ENCODE measurements at places on chromosomes 12 and 14. TPM values are rescaled to one million over a fixed set of nuclear protein-coding genes. Genes with fewer than 3 reads are reported as not detected.

DNA sequence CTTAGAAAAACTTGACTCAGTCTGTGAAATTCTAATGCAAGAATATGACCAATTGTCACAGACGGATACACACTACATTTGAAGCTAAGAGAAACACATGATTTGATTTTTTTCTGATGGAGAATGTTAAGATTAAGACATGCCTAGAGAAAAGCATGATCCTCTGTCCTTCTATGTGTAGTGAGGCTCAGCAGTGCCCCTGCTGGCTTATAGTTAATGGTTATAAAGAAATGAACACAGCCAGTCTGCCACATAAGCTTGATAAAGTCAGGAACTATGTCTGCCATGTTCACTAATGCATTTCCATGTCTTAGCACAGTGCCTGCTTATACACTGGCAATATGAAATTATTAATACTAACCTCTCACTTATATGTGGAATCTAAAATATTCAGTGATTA lies 168.1 kb upstream of the DAAM1 start:
- peak; percentile 31 for DNase-seq

DNA sequence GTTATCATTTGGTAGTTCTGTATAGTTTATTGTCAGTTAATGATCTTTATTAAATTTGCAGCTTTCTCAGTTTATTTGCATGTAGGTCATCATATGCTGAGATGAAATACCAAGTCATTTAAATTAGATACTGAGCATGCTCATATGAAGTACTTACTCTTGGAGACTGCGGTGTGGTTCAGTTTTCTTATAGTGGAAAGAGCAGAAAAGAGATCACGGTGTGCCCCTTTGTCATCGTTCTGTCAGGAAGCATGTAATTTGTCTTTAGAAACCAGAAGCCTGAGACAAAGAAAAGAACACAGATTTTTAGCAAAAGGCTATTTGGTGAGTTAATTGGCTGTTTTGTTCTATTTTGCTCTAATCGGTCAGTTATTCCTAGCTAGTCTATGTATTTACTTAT lies 75.6 kb downstream of the PLEKHA5 start:
- DNase-seq, result no peak

Gene SDR9C7
- not detected for total RNA-seq

Gene VDR
- total RNA-seq, result 0.87 TPM

DNA sequence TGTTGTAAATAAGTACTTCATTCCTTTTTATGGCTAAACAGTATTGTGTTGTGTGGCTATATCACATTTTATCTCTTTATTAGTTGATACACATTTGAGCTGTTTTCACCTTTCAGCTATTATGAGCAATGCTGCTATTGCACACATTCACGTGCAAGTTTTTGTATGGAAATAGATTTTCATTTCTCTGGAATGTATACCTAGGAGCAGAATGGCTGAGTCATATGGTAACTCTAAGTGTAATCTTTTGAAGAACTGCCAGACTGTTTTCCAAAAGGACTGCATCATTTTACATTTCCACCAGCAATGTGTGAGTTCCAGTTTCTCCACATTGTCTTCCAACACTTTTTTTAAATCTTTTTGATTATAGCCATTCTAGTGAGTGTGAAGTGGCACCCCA lies 134.0 kb downstream of the SRGAP1 start:
- DNase-seq, result no peak

Gene DNAJC22
- not detected for total RNA-seq

DNA sequence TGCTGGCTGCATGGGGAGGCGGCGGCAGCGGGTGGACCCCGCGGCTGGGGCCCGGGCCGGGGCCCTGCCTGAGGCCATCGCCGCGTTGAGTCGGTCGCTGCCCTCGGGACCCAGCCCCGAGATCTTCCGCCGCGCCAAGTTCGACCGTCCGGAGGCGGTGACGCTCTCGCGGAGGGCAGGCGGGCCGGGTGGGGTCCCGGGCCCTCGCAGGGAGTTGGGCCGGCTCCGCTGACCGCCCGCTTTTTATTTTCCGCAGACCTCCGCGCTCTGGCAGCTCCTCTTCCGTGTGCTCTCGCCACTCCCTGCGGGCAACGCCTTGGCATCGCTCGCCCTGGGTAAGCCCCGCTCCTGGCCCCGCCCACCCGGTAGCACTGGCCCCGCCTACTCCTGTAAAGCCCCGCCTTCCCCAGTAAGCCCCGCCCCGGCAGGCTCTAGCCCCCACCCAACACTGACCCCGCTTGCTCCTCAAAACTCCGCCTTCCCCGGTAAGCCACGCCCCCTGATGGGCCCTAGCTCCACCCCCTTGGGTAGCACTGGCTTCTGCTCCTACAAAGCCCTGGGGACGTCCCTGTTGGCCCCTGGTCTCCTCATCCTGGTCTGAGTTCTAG lies 424 bp downstream of the TEDC1 start:
- DNase-seq, result no peak

GRCh38 chr12:52787324-52788191 lies 8.4 kb downstream of the KRT3 start:
- DNase-seq, result no peak

Gene NEUROD4
- not detected for total RNA-seq

Gene PRIMA1
- 29.8 TPM for total RNA-seq

DNA sequence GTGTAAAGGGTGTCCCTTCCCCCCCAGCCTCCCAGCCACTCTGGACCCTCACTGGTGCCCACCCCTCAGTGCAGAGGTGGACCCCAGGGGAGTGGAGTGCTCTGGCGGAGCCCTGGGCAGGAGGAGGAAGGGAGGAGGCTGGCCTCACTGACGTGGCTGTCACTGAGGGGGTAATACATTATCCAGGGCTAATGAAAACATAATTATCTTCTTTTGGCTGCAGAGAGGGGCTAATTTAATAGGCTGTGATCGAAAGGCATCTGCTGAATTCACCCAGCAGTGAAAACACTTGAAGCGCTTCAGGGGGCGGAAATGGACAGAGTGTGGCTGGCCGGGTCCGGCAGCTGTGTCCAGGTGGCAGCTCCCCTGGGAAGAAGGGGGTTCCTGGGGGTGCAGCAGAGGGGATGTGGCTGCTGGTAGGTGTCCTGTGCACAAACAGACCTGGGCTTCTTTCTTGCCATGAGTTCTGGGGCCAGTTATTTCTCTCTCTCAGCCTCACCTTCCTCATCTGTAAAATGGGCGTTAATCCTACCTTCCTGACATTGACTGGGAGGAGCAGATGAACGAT lies 3.7 kb upstream of the NOS1 start:
- no peak for DNase-seq

- DNase-seq, result no peak
Observed at GRCh38 chr12:93366422-93366821, 11.3 kb upstream of the NUDT4 start.

GRCh38 chr12:5192726-5193125 lies 149.0 kb downstream of the KCNA5 start:
- DNase-seq, result no peak

GRCh38 chr12:51726931-51727330 lies 121.6 kb downstream of the FIGNL2 start:
- no peak for DNase-seq

GRCh38 chr12:94286583-94287244 lies 138.3 kb downstream of the PLXNC1 start:
- DNase-seq, result no peak

DNA sequence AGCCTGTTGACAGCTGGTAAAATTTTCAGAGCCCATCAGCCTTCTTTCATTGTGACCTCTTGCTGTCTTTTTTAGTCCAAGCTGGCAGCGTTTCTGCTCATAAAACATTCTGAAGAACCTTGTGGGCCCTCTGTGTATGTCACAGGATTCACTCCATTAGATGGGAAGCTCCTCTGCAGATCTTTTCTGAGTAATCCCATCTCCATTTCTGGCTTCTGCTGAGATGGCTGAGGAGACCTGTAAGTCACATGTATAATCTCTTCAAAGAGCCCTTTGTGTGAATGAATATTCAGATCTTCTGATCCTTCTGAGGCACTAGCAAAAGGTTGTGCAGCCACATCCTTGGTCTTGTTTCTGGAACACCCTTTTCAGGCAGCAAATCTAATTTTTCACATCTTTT lies 2.8 kb downstream of the RXYLT1 start:
- no peak for DNase-seq

DNA sequence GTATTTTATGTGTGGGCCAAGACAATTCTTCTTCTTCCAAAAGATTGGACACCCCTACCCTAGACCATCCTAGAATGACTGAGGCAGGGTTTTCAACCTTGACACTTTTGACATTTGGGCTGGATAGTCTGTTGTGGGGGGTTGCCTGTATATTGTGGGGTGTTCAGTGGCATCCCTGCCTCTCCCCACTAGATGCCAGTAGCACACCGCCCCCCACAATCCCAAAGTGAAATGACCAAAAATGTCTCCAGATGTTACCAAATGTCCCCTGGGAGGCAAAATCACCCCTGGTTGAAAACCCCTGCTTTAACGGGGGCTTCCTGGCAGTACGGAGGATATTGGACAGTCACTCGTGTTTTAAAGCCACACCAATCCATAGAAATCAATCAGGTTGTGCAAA lies 219.6 kb downstream of the PHETA1 start:
- DNase-seq, result no peak

- DNase-seq, result no peak
Observed at GRCh38 chr12:1947081-1947480, 28.6 kb upstream of the CACNA2D4 start.

GRCh38 chr14:103301512-103302354 lies 32.3 kb upstream of the EIF5 start:
- no peak for DNase-seq

DNA sequence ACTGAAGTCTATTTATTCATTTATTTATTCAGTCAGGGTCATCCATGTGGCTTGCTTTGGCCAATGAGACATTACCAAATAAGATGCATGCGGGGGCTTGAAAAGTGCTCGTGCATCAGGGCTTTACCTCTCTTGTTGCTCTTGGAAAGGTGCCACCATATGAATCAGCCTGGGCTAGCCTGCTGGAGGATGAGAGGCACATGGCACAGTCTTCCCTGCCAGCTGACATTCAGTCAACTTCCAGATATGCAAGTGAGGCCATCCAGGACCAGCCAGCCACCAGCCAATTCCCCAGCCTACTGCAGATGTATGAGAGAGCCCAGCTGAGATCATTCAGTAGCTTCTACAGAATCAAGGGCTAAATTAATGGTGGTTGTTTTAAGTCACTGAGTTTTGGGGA lies 105.2 kb upstream of the RPH3A start:
- no peak for DNase-seq

Gene SELPLG
- 15.1 TPM for total RNA-seq

DNA sequence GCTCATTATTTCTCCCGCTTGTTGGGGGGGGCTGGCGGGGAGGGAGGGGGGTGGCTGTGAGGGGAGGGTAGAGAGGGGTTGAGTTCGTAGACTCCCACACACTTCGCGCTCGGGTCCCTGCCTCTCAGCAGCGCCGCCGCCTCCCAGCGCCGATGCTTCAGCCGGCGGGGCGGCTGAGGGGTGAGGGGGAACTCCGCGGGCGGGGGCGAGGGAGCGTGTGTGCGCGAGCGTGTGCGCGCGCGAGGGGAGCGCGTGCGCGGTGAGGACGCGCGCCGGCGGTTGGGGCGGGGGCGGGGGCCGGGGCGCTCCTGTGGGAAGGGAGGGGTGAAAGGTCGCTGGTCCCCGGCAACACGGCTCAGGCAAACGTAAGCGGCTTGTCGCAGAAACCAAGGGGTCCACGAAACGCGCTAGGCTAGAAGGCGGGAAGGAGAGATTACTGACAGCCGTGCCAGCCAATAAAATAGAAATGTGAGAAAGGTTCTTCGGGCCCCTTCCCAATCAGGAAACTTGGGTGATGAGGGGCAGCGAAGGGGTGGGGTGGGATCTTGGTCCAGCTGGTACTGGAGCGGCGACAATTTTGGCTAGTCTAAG lies 343 bp upstream of the NOVA1 start:
- DNase-seq, result peak; percentile 77

Gene RFX4
- total RNA-seq, result not detected

DNA sequence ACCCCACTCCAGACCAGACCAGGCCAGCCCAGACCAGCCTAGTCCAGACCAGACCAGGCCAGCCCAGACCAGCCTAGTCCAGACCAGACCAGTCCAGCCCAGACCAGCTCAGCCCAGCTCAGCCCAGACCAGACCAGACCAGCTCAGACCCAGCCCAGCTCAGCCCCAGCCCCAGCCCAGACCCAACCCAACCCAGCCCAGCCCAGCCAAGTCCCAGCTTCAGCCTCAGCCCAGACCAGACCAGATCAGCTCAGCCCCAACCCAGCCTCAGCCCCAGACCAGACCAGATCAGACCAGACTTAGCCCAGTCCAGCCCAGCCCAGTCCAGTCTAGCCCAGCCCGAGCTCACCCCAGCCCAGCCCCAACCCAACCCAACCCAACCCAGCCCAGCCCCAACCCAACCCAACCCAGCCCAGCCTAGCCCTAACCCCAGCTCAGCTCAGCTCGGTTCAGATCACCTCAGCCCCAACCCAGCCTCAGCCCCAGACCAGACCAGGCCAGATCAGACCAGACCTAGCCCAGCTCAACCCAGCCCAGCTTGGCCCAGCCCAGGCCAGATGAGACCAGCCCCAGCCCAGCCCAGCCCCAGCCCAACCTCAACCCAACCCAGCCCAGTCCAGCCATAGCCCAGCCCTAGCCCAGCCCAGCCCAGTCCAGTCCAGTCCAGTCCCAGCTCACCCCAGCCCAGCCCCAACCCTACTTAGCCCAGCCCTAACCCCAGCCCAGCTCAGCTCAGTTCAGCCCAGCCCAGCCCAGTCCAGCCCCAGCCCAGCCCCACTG lies 204.7 kb downstream of the BCL11B start:
- DNase-seq, result no peak

DNA sequence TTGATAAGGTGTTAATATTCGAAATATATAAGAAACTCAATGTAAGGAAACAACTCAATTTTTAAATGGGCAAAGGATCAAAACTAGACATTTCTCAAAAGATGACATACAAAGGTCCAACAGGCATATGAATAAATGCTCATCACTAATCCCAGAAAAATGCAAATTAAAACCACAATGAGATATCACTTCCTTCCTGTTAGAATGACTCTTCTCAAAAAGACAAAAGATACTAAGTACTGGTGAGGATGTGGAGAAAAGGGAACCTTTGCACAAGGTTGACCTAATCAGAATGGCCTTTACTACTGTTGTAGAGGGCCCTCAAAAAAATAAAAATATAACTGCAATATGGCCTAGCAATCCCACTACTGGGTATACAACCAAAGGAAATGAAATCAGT lies 383.4 kb downstream of the KCNH5 start:
- no peak for DNase-seq

- DNase-seq, result no peak
Observed at GRCh38 chr12:46160101-46160980, 108.5 kb downstream of the SLC38A1 start.
